ENCODE measurements at places on chromosomes 2 and 18. TPM values are rescaled to one million over a fixed set of nuclear protein-coding genes. Genes with fewer than 3 reads are reported as not detected.

LRP2 gene
- total RNA-seq, result 26.2 TPM

DNA sequence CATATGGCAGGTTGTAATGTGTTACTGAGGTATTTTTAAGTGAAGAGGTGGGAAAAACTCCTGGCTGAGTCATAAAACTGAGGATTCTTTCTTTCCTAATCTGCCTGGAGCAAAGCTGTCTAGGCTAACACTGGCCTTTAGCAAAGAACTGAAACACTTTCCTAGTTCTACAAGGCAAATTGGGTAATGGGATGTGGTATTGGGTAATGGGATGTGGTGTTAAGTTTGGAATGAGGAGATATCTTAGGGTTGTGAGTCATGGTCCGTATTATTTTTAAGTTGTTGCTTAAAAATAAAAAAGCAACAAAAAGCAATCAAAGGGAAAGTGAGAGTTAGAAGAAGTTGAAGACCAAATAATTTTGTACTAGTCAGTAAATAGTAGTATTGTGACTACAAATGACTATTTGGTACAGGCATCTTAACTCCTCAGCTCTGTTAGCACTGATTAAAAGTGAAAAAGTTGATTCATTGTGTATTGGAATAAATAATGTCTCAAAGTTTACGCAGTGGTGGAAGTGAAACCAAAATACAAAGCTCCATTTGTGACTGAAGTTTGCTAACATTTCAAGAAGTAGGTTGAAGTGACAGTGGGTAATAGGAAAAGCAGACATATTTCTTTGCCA is 216.8 kb downstream of the CAMKMT start:
- DNase-seq, result no peak

DNA sequence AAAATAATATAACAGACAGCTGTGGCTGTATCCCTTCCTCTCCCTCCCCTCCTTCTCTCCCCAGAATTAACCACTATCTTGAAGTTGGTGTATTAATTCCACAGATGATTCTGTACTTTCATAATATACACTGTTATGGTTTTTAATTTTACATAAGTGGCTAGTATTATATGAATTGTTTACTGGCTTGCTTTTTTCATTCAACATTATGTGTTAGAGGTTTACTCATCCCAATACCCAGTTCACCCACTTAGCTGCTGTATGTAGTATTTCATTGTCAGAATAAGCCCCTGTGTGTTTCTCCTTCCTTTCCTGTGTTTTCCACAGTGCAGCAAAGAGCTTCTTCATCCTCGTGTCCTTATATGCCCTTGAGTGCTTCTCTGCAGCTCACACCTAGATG is 75.6 kb upstream of the B3GNT7 start:
- no peak for DNase-seq

- DNase-seq, result no peak
Observed at GRCh38 chr18:55119434-55119833, 160.2 kb upstream of the CCDC68 start.

GRCh38 chr2:95068256-95068655 is 42.7 kb downstream of the MAL start:
- DNase-seq, result no peak

- no peak for DNase-seq
Observed at GRCh38 chr2:65368468-65368867, 63.9 kb downstream of the SPRED2 start.

NOSTRIN gene
- total RNA-seq, result 41.5 TPM

DNA sequence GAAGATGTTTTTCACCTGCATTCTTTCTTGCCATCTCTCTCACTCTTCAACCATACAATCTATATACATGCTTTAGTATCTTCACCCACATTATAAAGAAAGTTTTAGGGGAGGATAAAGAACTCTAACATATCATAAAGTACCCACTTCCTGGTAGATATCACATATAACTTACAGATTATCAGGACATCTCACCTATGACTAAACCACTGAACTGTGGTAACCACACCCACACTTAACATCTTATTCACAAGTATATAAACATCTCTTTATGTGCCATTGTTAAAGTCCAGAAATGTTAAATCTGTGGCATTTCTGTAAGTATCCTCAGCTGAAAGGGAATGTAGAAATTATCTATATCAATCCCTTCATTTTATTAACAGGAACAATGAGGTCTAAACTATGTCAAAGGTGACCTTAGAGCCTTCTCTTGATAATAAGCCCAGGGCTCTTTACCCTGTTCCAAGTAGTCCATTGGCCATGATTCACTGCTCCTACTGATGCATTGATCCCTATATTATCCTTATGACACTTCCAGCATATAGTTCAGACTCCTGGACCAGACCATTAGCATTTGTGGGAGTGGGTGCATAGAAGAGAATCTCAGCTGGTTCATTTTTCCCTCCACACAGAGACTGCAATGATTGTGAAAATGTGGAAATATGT is 182.4 kb downstream of the SUCLG1 start:
- no peak for DNase-seq

GRCh38 chr2:112714836-112715631 is 5.8 kb upstream of the NT5DC4 start:
- no peak for DNase-seq

TMEM200C gene
- total RNA-seq, result 0.37 TPM

DNA sequence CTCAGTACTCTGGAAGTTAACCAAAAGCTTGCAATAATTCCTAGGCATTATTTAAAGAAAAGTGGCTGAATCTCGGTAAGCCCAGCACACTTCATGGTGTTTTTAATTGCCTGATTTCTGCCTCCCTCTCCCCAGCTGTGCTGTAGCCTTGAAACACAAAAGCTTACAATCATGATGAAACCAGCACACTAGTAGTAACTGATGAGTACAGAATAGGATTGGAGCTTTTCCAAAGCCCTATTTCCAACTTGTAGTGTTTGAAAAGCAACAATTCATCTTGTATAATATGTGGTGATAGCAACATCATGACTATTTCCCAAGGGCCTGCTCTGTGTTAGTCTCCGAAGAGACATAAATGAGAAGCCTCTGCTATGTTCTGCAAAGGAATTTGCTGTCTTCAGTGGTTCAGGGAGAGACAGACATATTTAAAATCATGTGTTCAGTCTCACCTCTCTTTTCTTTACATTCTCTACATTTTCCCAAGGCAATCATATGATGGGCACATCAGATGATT is 1015.0 kb downstream of the BCL11A start:
- no peak for DNase-seq

UNC50 gene
- 28.3 TPM for total RNA-seq

MALL gene
- 163 TPM for total RNA-seq

- no peak for DNase-seq
Observed at GRCh38 chr2:64876137-64876647, 113.0 kb upstream of the SLC1A4 start.

DNA sequence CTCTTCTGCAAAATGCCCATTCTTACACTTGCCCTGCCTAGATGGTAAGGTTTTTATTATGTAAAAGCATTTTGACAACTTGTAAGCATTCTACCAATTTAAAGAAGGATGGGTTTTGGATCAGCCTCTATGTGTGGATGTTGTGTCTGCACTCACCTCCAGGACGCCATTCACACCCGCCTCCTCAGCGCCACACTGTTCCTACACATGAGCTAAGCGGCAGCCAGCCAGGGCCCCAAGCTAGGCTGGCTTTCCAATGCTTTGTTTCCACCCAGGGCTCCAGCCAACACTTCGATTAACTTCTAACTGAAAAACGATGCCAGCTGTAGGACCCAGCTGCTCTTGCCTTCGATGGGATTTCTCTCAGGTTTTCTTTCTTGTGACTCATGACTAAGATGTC is 73.3 kb upstream of the FZD7 start:
- DNase-seq, result no peak

DNA sequence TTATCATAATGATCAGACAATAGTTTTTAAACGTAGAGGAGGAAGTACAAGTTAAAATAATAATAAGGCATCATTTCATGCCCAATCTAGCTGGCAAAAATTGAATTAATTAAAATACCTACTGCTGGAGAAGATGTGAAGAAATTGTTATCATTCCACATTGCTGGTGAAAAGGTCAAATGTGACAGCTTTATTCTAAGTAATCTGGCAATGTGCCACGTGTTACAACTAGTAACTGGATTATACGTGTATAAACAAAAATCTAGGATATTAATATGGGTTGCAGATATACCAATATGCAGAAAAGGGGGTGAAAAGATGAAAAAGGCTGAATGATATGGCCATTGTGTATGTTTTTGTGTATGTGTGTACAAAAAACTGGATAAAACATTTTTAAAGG is 32.4 kb downstream of the SMAD2 start:
- no peak for DNase-seq

NYAP2 gene
- total RNA-seq, result 2.0 TPM

DNA sequence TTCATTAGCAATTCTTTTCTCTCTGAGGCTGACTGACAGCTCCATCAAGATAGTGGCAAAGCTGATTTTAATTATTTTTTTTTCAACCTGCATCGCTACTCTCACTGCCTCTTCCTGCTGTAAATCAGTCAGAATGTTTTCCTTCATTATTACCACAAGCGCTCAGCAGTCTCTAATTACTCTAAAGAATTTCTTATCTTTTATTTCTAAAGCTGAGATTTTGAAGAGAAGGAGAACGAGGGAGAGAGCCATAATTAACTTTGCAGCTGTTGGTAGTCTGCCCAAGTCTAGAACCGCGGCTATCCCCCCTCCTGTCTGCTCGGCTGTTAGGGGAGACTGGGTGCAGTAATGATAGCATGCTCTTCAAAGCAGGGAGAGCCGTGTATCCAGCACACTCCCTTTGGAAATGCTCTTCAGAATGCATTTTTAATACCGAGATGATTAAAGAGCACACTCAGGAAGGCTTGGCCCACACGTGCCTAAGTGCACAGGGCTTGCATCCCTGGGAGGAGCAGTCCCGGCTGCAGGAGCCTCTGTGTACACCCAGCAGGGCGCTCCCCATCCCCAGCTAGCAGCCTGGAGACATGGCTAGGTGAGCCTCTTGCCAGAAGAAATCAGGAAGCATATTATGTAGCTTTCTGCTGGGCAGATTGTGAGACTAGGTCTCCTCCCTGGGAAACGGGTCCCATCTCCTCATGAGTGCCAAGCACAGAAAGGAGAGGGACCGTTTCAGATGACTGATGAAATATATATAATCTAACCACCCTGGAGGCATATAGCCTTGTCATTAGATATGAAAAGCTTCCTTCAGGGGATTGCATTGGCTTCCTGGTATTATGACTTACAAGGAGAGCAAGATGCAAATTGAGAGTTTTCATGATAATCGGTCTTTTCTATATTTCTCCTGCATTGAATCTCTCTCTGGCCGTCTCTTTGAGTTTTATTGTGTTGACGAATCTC is 555.2 kb downstream of the CMPK2 start:
- DNase-seq, result no peak

ALPP gene
- total RNA-seq, result 51.5 TPM

DNA sequence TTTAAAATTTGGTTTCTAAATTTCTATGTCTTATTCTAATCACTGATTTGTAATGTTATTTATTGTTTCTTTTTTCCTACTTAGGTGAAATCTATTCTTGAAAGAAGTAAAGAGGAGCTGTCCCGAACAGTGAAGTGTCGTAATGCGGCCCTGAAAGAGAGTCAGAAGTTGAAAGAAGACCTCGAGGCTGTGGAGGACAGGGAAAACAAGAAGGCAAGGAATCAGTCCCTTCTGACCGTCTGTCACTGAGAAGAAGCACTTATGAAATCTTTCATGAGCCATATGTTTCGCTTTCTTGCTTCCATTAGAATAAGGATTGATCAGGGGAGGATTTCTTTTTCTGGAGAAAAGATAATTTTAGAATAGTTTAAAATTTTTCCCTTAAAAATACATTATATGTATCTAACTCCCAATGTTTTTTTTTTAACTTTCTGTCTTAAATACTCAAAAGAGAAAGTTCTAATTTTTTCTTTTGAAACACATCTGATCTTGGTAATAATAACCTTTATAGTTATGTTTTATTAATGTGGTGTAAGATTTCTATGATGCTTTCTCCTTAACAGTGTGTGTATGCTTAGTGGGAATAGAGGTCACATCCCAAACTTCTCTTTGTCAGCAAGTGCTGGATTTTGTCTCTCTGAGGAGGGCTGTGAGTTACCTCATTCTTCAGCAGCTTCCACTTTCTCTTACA is 79.0 kb downstream of the CCDC150 start:
- no peak for DNase-seq

- no peak for DNase-seq
Observed at GRCh38 chr18:21656402-21656801, 44.3 kb downstream of the SNRPD1 start.

DNA sequence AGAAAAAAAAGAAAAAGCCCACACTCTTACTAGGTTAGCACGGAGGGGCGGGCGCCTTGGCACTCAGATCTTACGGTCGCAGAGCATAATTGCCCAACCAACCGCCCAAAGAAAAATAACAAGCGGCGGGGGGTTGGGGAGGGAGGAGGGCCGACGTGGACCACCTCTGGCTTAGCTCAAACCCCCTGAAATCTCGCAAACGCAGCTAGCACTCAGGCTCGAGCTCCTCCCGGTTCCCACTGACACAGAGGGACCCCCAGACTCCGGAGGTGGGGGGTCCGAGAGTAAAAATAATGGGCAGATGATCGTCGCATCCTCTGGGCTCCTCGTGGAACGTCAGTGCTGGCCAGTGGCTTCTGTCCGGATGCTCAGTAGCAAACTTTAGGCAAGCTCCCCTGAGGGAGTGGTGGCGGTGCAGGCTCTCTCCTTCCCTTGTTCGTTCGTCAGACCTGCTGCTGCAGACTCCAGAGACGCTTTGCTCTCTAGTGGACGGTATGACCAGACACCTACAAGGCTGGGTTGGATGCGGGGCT is 12.0 kb downstream of the CATIP start:
- peak; percentile 74 for DNase-seq

SLC20A1 gene
- total RNA-seq, result 36.5 TPM

DNA sequence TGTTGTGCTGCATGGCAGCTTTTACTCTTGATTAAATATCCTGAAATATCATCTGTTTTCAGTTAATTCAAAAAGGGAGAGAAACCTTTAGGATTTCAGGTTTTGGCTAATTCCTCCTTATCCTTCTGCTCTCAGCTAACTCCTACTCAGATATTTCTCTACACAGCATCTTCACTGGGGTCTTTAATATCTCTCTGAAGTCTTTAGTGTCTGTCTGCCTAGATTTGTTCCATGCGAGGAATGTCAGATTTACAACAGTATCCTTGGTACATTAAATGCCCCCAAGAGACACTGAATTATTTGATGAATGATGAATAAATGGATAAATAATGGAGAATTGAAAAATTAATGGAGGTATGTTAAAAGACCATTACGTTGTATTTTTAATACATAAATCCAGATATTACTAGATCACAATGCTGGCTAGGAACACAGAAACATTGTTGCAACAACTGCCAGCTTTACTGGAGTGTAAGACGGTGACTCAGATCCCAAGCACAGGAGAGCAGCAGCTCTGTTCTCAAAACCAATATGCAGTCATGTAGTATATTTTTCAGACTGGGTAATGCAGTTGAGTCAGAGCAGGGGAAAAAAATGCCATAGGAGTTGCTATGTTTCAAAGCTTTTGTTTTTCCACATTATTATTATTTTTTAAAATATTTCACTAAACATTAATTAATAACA is 388.0 kb upstream of the SYT4 start:
- DNase-seq, result no peak

- DNase-seq, result no peak
Observed at GRCh38 chr2:98835831-98836385, 100.1 kb downstream of the CRACDL start.

Measured in upper lobe of left lung (tissue), 6 donors.